AG09309 (cell line): ENCODE measurements at places on chromosomes 4 and X.

- DNase-seq = no peak
Measured at GRCh38 chr4:31791666-31792065, 1071.5 kb downstream of the PCDH7 start.

- no peak for DNase-seq
Measured at GRCh38 chr4:144206711-144207110, 66.2 kb upstream of the GYPA start.

- DNase-seq = no peak
Measured at GRCh38 chrX:55546956-55547355, 57.3 kb upstream of the USP51 start.

- DNase-seq = no peak
Measured at GRCh38 chrX:119094819-119095218, 22.0 kb downstream of the CT47C1 start.

- DNase-seq = no peak
Measured at GRCh38 chr4:136931781-136932180, 600.5 kb downstream of the PCDH18 start.

DNA sequence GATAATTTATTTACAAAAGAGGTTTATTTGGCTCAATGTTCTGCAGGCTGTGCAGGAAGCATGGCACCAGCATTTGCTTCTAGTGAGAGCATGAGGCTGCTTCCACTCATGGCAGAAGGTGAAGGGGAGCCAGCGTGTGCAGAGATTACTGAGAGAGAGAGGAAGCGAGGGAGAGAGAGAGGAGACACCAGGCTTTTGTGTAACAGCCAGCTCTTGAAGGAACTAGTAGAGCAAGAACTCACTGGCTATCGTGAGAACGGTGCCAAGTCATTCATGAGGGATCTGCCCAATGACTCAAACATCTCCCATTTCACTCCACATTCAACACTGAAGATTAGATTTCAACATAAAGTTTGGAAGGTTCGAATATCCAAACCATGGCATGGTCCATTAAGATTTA, 12.7 kb downstream of the GUCY1A1 start:
- peak; percentile 2 for DNase-seq

- DNase-seq = no peak
Measured at GRCh38 chrX:10393899-10394298, 226.5 kb downstream of the MID1 start.

DNA sequence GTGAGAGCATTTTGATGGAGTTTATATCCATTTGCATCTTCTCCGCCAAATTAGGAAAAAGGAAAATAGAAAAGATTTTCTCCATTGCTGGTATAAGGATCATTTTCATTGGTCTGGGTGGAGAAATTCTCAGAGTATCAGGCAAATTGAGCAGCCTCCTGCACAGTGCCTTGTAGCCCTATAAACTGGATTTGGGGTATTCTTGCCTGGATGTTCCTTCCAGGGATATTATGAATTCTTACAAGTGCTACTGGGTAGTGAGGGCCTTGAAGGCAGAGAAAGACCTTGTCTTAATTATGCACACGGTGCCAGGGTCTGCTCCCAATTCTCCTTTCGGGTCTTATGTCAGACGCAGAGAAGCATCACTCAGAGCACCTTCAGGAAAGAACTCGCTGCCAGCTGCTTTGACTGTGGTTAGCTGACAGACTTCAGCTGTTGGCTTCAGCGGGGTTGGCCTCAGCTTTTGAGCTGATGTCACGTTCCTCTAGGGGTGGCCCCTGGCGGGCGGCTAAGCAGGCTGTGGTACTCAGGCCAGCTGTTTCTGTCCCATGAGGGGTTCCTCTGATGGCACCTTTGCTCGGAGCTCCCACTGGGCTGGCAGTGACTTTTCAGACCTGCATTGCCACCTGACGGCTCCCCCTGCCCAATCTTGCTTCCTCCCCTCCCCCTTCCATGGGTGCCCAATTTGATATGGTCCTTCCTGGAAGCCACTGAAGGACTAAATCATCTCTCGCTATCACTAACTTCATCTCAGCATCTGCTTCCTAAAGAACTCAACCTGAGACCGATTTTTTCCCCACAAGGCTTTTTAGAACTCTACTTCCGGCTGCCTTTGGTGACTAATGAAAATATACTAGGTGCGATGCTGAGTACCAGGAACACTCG, 519.5 kb downstream of the BCOR start:
- DNase-seq = no peak

DNA sequence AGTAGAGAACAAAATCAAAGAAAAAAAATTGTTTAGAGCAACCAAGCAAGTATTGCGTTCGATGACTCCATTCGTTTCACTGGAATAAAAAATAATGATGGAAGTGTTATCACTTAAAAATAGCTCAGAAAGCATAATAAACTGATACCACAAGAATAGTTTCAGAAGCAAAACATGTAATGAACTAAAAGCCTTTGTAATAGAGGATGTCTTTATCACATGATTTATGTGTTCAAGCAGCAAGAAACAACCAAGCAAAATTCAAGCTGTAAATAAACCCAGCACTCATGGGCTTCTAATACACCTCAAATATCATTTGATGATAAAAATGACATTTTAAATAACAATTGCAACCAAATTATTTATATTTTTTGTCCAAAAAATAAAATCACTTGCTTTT, 192.2 kb downstream of the NDST4 start:
- DNase-seq = no peak

GRCh38 chr4:122481766-122482405, 25.4 kb upstream of the IL2 start:
- DNase-seq = peak; percentile 53

GRCh38 chr4:68176500-68176899, 46.8 kb upstream of the TMPRSS11F start:
- DNase-seq = no peak
